Tibial nerve (tissue), 4 donors: ENCODE measurements at places on chromosomes 7 and 10.

- DNase-seq: no peak
Observed at GRCh38 chr10:62054830-62055229, 153.3 kb downstream of the ARID5B start.

GRCh38 chr7:16417906-16418305, 3.4 kb downstream of the CRPPA start:
- DNase-seq: no peak

DNA sequence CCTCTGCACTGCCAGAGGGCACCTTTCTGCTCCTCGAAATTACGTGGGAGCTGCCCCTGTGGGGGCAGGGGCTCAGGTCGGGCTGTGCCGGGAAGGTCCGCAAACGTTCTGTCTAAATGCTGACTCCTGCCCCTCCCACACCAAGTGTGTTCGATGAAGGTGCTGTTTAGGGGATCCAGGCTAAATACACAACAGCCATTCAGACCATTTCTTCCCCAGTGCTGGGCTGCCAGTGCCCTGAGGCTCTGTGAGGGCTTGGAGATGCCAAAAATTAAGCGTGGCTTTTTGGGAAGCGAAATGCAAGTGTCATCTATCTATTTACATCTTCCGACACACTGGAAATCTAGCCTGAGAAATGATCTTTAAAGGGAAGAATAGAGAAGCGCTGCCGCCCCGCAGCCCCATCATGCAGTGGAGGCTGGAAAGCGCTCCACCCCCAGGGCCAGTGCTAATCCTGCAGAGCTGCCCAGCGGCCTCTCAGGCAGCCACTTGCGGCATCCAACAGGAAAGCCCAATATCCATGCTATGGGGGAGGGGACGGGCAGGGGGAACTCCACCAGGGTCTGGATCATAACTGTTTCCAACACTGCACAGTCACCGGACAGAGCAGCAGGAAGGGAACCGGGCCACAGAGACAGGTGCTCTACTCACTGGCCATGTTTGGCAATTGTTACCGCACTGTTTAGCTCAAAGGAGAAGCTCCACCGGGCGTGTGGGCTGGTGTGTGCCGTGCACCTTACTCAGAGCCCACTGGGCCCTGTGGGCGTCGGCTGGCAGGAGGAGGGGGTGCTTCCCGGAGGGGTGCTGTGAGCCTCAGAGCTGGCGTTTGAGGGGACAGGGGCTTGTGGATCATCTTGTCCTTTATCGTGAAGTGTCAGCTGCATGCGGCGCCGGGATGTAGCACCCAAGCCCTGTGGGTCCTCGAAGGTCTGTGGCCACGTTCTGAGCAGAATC, 205.5 kb downstream of the DNAJB6 start:
- DNase-seq: no peak

DNA sequence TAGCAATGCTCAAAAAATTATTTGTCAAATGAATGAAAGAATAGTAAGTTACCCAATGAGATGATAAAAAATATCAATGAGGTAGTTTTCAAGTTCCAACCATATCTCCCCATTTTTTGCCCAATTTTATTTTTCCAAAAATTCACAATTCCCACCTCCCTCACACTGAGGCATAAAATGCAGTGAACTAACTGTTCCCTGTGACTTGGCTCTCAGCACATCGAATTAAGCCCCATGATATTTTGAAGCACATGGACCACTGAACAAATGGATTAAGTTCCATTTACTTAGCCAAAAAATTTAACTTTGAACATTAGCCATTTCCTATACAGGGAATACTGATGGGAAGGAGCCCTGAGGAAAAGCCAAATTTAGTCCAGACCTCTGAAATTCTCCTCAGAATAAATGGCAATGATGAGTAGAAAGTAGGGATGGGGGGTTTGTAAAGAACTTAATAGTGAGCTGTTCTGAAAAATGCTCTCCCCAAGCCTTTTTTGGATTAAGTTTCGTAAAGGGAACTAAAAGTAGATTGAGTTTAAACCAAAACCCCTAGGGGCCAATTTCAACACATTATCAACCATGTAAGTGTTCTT, 166.3 kb upstream of the GRM3 start:
- DNase-seq: no peak

DNA sequence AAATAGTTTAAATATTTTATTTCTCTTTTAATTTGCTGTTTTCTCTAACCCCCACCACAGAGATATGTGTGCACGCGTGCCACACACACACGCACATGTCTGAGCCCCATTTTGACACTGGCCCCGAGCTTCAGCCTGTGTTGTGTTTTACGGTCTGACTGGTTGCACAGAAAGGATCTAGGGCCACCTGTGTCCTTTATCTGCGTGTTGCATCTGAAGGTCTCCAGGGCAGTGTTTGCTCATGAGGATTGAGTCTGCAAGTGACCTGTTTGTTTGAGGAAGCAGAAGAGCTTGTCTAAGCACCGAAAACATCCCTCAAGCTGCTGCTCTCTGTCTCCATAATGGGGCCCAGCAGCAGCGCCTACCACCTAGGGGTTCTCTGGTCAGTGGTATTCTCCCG, 266.4 kb upstream of the LYZL1 start:
- no peak for DNase-seq

DNA sequence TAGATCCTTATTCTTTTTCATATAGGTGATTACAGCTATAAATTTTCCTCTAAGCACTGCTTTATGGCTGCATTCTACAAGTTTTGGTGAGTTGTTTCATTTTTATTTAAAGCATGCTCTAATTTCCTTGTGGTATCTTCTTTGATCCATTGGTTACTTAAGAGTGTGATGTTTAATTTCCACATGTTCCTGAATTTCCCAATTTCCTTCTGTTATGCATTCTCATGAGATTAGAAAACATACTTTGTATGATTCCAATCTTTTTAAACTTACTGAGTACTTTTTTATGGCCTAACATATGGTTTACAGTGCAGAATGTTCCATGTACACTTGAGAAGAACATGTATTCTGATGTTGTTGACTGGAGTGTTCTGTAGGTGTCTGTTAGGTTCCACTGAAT, 53.4 kb downstream of the MYL10 start:
- DNase-seq: no peak

GRCh38 chr7:142813226-142813625, 41.6 kb upstream of the EPHB6 start:
- DNase-seq: no peak

GRCh38 chr7:47241112-47242065, 340.5 kb downstream of the TNS3 start:
- DNase-seq: no peak

DNA sequence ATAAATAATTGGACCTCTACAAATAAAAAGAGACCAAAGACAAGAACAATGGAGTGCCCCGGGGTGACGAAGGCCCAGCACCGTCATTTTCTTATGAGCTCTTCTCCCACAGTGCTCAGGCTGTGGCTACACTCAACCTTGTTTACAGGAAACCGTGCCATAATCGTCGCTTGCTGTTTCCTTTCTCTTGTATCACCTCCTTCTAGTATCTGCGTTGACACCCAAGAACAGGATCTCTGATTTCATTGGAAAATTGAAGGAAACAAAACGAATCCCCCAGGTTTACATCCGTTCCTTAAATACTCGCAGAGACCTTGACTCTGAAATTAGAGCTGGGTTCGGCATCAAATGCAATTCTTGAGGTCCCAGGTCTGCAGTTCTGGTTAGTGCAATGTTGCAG, 1.7 kb upstream of the IGFBP3 start:
- no peak for DNase-seq

- no peak for DNase-seq
Observed at GRCh38 chr7:31899356-31899927, 170.8 kb downstream of the PDE1C start.

DNA sequence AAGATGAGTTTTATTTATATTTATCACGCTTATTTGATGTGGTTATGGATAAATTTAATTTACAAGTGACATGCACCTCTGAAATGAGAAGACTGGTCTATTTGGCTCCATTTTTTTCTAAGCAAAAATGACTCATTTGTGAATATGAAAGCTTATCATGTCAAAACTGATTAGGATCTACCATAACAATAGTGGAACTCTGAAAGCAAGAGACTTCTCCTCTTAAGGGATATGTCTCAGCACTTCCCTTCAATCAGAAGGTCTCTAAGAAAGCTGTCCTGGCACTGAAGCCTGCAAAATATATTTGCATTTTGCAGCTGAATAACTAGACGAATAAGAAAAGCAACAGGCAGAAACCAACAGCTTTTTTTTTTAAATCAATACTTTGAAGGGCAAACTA, 12.7 kb downstream of the FAS start:
- no peak for DNase-seq

DNA sequence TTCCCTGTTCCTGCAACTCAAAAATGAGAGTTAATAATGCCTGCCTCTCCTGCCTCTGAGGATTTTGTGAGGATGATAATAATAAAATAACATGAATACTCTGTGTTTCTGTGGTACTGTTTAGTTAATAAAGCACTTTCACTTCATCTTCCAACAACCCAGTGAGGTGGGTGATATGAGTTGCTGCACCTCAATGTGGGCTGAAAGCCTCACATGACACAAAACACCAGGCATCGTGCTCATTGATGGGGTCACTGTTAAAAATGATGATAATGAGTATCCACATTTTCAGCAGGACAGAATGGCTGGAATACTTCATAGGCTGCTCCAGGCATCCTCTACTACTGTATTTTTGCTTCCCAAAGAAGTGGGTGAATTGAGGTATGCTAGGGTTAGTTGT, 222.8 kb upstream of the NRP1 start:
- DNase-seq: no peak

DNA sequence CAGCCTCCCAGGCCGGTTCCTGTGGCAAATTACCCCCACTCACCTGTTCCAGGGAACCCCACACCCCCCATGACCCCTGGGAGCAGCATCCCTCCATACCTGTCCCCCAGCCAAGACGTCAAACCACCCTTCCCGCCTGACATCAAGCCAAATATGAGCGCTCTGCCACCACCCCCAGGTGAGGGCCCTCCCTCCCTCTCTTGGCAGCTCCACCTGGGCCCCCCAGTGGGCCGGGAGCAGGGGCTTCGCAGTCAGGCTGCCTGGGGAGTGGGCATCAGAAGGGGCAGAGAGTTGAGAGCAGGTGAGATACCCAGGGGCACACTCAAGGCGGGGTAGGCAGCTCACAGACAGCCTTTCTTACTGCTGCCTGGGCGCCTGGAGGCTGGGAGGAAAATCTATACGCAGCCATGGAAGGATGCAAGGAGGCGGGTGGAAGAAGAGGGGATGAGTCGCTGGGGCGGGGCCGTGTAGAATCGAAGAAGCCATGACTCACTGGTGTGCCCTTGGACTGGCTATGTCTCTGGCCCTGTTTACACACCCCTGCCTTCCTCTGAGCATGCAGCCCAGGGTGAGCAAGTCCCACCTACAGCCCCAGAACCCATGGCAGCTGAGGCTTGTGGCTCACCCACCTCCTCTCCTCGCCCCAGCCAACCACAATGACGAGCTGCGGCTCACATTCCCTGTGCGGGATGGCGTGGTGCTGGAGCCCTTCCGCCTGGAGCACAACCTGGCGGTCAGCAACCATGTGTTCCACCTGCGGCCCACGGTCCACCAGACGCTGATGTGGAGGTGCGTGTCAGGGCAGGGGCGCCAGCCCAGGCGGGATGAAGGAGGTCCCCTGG, 48.6 kb upstream of the PPIF start:
- peak; percentile 36 for DNase-seq

- no peak for DNase-seq
Observed at GRCh38 chr7:150996376-150997074, 5.7 kb downstream of the NOS3 start.

DNA sequence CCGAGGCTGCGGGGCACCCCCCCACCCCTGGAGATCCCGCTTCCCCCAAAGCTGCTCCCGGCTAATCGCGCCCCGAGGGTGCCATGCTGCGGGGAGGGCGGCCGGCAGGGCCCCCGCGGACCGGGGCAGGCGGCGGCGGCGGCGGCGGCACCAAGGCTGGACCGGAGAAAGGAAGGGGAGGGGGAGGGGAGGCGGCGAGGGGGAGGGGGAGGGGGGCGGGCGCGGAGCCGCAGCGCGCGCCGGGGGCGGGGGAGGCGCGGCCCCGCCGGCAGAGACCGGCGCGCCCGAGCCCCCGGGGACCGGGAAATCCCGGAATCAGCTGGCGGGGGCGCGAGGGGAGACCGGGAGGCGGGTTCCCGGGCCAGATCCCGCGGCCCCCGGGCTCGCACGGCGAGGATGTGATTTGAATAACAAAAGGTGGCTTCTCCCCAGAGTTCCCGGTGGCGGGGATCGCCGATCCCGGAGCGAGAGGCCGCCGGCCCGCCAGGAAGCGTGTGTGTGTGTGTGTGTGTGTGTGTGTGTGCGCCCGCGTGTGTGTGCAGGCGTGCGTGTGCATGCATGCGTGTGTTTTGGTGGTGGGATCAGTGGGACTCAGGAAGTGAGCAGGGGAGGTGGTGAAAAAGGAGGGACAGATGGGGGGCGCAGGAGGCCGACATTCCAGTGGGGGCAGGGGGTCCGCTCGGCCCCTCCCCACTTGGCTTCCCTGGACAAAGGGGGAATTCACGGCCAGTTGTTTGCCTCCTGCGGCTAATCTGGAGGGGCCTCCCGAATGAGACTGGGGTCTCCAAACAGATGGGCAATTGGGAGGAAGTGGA, 99.5 kb downstream of the HIP1 start:
- DNase-seq: peak; percentile 29

DNA sequence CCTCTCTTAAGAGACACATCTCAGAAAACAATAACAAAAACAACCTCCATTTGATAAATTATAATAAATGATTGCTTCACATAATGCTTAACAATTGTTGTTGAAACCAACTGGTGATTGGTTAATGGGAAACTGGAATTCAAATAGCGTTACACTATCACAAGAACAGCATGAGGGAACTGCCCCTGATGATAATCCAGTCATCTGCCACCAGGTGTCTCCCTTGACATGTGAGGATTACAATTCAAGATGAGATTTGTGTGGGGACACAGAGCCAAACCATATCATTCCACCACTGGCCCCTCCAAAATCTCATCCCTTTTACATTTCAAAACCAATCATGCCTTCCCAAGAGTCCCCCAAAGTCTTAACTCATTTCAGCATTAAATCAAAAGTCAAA, 375.9 kb downstream of the BMPER start:
- no peak for DNase-seq

GRCh38 chr7:20146451-20146850, 70.7 kb downstream of the MACC1 start:
- no peak for DNase-seq

DNA sequence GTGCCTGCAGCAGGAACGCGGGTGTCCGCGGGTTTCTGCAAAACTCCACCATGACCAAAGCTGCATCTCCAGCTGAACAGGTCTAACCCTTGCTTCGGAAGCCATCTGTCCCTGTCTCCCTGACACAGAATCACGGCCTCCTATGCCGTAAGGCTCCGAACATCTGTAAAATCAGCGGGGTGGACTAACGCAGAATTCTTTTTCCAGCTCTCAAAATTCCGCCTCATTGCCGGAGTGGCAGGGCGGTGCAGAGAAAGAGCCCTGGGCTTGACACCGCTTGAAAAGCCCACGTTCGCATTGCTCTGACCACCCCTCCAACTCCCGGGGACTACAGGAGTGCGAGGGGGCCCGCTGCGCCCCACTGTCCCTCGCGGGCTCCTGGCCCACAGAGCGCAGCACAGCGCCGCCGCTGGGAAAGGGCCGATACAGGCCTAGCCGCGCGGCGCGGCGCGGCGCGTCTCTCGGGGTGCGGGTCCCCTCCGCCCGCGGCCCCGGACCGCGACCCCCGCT, 409 bp downstream of the DNMBP start:
- DNase-seq: peak; percentile 46

GRCh38 chr10:104328896-104329710, 9.2 kb downstream of the ITPRIP start:
- no peak for DNase-seq
